ENCODE measurements at places on chromosomes 7 and 10.

GRCh38 chr7:87000344-87000743, 59.1 kb downstream of the ELAPOR2 start:
- DNase-seq = no peak

DNA sequence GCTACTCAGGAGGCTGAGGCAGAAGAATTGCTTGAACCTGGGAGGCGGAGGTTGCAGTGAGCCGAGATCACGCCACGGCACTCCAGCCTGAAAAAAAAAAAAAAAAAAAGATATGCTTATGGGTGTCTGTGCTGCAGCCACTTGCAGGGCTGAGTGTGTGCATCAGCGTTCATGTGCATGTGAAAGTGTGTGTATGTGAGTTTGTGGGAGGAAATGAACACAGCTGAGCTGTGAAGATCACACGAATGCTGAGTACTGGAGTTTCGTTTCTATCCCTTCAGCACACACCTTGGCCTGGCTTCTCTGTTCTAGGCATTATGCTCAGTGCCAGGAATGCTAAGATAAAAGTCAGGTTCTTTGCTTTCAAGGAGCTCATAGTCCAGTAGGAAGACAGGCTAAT, 12.0 kb upstream of the SVOPL start:
- DNase-seq = no peak

DNA sequence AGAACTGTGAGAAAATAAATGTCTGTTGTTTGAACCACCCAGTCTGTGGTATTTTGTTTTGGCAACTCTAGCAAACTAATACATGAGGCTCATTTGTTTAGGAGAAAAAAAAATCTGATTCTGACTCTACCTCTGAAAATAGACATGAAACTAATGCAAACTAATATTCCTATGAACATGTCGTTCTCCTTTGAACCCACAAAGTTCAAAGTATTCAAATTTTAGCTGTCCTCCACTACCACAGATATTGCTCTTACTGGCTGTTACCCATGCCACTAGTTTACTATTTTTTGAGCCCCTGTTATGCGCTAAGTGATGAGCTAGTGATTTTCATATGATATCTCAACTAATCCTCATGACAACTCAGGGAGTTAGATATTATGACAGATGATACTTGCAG, 58.8 kb upstream of the ZNF804B start:
- no peak for DNase-seq

DNA sequence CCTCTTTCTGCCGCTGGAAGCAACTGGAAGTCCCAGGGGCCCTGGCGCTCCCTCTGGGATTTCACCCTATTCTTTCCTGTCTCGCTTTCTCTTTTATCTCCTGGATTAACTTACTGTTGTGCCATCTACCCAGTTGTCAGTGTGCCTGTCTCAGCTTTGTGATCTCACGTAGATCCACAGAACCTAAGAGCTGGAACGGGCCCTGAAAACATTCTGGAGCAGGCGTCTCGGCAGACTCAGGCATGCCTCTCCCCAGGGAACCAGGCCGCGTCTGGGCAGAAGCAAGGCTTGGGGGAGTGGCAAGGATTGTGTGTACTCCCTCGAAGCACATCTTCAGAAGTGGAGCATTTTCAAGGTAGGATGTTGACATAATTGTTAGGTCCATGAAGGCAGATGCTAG, 87.2 kb downstream of the KCNMA1 start:
- DNase-seq = no peak

GRCh38 chr10:72321248-72322029, 33.3 kb downstream of the DNAJB12 start:
- no peak for DNase-seq

DNA sequence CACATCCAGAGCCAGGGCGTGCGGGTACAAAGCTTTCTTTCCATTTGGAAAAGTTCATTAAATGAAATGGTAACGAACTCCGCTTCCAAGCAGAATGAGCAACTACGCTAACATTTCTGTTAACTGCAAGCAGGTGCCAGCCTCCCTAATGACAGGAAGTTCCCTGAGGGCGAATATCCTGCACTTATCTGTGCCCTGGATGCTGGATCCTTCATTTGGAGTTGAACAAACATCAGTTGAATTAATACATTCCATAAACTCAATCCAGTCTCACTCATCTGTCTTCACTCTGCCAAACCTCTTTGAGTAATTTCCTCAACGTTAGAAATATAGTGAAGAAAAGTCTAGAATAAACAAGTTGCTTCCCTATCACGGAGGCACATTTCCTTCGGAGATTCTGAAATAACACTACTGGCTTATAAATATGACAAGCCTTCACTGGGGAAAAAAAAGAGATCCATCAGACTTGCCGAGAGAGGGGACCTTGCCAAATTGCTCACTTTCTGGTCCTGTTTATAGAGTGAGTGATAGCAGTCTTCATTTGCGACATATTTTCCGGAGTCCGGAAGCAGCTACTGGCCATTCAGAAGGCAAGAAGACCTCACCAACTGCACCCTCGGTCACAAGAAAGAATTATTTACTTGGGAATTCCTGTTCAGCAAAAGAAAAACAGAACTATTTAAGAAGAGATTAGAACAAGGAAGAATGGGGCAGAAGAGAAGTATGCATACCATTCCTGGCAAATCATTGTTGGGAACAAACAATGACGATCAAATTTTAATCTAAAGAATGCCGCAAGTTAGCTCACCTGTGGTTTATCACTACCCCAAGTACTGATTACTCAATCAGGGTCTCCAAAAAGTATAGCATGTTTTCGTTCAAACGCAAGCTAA, 196.4 kb downstream of the FAM107B start:
- no peak for DNase-seq

DNA sequence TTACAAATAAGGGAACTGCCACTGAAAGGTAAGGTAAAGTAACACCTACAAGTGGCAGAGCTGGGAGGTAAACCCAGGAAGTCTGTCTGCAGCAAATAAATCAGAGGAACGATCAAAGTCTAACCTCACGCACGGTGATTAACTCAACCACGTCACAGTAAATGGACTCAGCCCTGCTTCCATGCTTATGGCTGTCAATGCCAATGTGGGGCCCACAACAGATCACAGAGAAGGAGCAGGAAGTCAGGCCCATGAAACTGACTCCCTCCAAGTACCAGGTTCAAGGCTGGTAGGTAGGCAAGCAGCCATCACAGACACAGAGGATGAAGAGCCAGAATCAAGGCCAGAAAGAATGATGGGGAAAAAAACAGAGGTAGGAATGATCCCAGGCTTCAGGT, 38.0 kb upstream of the ACSL5 start:
- DNase-seq = no peak

DNA sequence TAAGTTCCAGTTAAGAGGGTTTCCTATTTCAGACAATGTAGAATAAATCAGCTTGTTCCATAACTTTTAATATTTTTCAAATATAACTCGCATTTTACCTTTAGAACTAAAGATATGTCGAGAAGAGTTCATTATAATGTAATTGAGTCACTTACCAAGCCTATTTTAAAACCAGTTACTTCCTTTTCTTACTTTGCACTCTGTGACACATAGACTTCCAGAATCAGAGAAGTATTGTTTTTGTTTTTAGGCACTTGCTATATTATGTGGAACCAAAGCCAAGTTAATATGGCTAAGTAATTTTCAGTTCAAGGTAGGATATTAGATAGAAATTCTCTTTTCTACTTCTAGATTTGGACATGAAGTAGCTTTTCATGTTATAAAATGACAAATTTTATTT, 182.7 kb upstream of the PRPS1L1 start:
- DNase-seq = no peak

- no peak for DNase-seq
Observed at GRCh38 chr7:76506081-76506440, 4.3 kb upstream of the UPK3B start.

DNA sequence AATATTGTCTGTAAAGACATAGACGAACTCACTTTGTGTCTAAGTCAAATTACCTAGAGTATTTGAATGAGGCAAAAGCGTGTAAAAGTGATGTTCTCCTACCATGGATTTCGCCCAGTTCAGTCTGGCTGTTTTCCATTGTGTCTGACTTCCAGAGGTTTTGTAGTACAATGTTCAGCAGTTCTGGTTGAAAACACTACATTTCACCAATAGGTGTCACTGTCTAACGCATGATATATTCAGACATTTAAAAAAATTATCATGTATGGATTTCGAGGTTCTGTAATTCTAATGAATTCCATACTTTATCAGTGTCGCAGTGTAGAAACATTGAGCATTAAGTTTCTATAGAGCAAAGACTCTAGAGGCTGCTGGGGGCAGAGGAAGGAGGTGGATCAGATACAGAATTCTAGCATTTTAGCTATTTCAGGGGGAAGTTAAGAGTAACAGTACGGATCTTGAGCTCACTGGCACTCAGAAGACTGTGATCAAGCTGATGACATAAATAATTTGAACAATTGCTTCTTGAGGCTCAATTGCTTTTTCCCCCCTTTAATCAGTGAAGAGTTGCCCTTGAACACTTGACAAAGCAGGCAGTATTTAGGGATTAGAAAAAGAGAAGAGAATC, 196.9 kb upstream of the RHOBTB1 start:
- DNase-seq = no peak

DNA sequence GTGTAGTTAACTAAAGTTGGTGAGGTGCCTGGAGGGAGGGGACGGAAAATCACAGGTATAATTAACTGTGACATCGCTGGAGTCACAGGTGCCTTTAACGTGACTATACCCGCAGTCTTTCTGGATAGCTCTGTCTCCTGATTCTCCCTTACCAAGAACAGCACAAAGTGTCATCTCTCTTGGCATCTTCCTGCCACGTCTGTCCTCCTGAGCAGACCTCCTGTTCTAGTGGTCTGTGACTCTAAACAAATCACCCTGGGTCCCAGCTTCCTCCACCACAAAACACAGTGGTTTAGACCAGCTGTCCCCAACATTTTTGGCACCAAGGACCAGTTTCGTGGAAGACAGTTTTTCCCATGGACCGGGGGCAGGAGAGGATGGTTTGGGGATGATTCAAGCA, 90.5 kb downstream of the CALN1 start:
- no peak for DNase-seq

DNA sequence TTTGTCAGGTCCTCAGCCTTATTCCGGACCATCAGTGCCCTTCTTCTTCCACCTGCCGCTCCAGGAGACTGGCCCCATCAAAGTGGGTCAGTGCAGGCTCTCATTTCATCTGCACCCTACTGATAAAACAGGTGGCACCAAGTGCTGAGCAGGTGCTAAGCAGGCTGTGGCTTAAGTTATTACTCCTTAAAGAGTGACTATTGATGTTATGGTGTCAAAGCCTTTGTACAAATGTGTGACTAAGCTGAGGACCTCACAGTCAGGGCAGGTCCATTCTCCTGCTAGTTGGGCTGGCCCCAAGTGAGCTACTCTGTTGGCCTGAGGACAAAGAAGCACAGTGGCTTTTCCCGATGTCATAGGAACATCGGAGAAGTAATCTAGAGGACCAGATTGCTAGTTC, 11.2 kb upstream of the CALD1 start:
- no peak for DNase-seq

GRCh38 chr10:66228887-66229286, 696.9 kb upstream of the LRRTM3 start:
- DNase-seq = no peak

DNA sequence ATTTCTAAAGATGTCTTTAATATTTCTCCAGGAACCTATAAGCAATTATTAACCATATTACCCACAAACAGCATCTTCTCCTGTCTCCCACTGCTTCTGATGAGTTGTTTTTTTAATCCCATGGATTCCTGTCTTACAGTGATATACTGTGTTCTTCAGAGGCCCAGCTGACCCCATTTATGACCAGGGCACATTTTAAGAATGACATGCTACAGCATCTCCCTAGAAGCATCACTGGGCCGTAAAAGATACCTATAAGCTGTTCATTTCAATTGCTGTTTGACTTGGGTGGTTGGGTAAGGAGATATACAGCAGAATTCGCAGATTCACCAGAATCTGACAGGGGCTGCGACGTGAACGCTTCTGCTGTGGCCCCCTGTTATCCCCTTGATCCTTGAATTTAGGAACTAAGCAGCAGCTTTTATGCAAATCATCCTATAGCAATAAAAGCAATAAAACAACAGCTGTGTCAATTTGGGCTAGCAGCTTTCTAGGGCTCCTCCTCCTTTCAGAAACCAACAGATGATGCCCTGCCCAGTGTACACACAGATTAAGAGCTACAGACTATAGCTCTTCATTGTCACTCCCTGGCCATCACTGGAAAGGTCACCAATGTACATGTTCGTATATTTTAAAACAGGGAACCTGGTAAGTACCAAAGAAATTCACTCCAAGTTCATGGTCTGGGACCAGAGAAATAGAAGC, 86.8 kb downstream of the CPEB3 start:
- DNase-seq = no peak

DNA sequence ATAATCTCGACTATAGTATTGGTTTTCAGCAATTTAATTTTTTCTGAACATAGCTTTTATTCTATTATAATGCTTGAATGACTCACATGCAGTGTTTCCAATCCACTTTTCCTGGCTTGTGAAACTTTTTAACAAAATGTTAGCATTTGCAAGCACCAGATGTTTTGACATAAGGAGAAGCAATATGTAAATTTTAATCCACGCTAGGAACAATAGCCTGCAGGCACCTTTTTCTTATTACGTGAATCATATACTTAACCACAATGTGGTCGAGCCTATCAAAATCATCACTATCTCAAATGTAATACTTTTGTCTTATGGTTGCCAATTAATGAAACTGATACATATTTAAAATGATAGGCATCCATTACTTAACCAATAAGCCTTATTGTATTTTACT, 97.1 kb downstream of the TFEC start:
- DNase-seq = no peak

GRCh38 chr7:156140896-156141295, 328.6 kb upstream of the SHH start:
- DNase-seq = no peak

DNA sequence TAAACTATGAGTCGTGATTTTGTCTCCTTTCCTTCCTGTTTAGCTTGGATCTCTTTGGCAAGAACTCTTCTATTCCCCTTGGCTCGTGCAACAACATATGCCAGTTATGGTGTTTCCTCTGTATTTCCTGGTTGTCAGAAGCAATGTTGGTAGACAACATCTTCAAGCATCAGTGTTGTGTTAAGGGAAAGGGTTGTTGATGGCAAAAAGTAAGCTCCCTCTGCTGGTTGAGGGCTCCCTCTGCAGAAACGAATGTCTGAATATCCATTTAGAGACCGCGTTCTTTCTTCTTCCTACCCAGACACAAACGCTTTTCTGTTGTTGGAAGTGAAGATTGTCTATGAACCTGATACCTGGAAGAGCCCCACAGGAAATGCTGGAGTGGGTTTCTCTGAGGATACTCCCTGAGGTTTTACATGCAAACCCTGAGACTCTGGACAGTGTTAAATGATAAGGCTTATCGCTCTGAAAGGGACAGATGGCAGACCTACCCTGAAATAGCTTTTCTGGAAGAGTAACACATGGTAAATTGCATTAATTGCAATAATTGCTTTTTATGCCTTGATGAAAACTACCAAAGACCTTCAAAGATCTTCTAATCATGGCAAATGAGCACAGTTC, 23.5 kb upstream of the C1QL3 start:
- no peak for DNase-seq

Measured in progenitor cell of endocrine pancreas (in vitro differentiated cells).